Temporal lobe (tissue), 4 donors: ENCODE measurements at places on chromosomes 7 and 10. TPM values are rescaled to one million over a fixed set of nuclear protein-coding genes. Genes with fewer than 3 reads are reported as not detected.

The EBF3 gene
- 0.74 TPM for total RNA-seq

The NYAP1 gene
- 29.7 TPM for total RNA-seq

The SPDYE6 gene
- total RNA-seq, result not detected

The TACC2 gene
- 25.3 TPM for total RNA-seq

The THAP5 gene
- 55.6 TPM for total RNA-seq

The GHRHR gene
- 2.2 TPM for total RNA-seq

The METTL27 gene
- 0.49 TPM for total RNA-seq

The GOLGA7B gene
- total RNA-seq, result 17.7 TPM

The OPALIN gene
- not detected for total RNA-seq
